ENCODE measurements at places on chromosomes 11 and 22. TPM values are rescaled to one million over a fixed set of nuclear protein-coding genes. Genes with fewer than 3 reads are reported as not detected.

DNA sequence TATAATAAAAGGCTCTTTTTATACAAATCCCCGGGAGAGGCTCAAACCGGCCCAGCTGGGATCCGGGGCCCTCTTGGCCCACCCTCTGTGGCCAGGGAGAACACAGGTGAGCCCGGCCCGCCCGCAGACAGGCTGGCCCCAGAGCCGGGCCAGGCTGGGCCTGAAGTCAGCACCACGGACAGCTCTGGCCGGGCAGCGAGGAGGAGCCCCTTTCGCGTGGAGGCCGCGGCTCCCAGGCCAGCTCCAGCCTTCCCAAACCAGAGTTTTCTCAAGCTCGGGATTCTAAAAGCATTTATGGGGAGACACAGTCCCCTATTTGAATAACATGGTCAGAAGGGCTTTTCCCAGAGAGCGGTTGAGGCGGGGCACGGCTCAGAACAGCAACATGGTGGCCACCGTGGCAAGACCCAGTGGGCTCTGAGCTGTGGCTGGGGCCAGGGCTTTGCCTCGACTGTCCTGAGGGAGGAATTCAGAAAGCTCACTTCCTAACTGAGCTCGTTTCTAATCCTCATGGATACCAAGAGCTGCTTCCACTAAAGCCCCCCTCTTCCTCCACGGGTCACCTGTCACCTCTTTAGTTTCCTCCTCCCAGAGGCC lies 115.4 kb downstream of the BRD1 start:
- no peak for DNase-seq

- no peak for DNase-seq
Observed at GRCh38 chr11:34185926-34186841, 80.8 kb downstream of the NAT10 start.

DNA sequence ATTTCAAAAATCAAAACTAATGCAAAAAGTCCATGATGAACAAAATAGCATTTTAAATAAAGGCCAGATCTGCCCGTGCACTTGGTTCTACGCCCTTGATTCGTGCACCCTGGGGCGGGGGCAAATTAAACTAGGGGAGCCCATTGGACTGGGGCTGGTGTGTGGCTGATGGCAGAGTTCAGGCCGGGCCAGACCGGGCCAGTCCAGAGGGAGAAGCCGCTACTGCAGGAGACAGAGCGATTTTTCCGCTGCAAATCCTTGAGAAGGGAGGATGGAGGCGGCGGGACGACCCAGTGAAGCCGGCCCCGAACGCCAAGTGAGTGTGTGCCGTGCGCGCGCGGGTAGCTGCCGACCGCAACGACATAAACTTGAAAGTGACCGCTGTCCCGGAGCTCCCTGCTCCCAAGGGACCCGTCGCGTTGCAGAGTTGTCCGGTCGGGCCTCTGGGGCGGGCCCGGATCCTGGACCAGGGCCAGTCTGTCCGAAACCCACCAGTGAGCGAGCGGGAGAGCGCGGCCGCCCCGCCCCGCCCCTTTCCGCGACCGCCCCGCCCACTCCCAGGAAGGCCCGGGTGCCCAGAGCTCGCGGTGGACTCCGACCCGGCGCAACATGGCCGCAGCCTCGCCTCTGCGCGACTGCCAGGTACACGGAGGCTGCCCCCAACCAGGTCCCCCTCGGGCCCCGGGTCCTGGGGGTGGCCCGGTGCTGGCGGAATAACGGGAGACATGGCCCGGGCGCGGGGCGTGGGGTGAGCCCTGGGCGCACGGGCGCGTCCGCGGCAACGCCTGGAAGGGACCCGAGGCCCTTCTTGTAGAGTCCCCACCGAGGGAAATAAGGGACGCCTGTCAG lies at the start of gene TTC38:
TTC38 (plus strand) TSS at position 578 of the 849 bp plus-strand sequence; CDS start at position 610, 32 bp downstream.
- peak; percentile 96 for DNase-seq

GRCh38 chr11:135002236-135002635 lies 590.2 kb upstream of the B3GAT1 start:
- DNase-seq: no peak

GRCh38 chr11:130001461-130002351 lies 929 bp downstream of the PRDM10 start:
- peak; percentile 72 for DNase-seq

- DNase-seq: no peak
Observed at GRCh38 chr22:28983788-28984441, 77.7 kb downstream of the C22orf31 start.

GRCh38 chr11:7941608-7942007 lies at the start of gene OR10A3:
Gene OR10A3 (minus strand): TSS chr11:7941708. CDS start chr11:7939520, 2,188 bp downstream.
- DNase-seq: no peak

DNA sequence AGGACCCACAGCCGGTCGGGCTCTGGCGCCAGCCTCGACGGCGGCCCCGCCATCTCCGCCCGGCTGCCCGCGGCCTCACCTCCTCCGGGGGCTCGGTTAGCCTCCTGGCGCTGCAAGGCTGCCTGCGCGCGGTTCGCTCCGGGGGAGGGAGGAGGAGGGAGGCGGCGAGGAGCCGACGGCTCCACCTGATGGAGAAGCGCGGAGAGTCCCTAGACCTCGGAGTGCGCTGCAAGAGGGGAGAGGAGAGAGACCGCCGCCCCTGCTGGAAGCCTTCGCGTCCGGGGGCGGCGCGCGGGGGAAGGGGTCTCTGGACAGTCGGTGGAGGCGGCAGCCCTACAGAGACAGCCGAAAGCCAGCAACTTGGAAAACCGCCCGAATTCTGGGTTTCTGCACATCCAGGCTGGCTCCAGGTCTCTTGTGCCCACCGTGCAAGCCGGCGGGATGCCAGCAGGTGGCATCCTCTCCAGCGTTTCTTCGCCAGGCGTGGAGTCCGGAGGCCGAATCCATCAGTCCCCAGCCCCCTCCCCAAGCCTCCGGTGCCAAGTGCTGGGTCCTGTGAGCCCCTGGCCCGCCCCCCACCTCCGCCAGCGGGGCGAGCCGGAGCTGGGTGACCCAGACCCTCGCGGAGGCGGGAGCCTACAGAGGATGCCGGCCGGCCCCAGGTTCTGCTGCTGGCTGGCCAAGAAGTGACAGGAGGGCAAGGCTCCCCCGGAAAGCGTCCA lies 2.9 kb upstream of the KIRREL3 start:
- no peak for DNase-seq

DNA sequence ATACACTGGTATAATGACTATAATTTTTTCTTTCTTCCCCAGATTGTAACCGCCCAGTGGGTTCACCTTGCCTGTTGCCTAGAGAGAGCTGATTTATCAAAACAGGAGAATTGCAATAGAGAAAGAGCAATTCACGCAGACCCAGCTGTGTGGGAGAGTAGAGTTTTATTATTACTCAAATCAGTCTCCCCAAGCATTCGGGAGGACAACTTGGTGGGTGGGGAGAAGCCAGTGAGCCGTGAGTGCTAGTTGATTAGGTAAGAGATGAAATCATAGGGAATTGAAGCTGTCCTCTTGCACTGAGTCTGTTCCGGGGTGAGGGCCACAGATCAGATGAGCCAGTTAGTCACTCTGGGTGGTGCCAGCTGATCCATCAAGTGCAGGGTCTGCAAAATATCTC lies 73.2 kb downstream of the SLC35F2 start:
- DNase-seq: no peak

- DNase-seq: no peak
Observed at GRCh38 chr11:72081821-72082453, 1.3 kb downstream of the LRRC51 start.

DNA sequence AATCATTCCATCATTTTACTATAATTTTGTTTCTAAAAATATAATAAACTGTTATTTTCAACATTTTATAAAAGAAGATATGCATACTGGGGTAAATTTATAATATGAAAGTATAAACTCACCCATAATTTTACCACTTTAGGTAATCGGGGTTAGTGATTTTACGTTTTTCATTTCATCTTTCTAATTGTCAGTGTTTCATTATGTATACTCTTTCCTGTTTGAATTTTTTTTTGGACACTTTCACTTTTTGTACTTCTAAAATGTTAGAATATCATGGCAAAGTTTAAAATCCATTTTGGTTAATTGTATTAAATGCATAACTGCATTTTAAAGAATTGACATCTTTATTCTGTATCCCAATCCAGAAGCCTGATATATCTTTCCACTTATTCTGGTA lies 115.8 kb downstream of the METTL15 start:
- no peak for DNase-seq

DNA sequence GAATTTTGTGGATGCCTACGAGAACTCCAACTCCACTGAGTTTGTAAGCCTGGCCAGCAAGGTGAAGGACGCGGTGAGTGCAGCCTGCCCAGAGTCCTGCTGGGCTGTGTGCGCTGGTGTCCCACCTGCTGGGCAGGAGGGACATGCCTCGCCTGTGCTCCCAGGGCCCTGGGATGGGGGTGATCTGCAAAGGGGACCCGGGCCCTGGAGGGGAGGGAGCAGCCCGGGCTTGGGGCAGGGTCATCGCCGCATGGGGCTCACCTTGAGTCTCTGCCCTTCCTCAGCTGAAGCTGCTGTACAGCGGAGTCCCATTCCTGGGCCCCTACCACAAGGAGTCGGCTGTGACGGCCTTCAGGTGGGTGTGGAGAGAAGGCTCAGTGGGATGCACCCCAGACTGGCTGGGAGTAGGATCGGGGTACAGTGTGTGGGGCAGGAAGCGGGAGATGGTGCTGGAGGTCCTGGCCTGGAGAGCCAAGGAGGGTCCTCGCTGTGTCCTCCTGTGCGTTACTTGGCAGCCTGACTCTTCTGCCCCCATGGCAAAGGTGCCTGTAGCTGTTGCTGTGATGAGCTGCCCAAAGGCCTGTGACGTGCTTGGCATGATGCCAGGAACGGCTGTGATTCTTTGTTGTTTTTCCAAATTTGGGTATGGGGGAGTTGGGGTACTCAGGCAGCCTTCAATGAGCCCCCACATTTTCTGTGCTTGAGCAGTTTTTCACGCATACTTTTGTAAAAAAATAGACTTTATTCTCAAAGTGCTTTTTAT lies 29.2 kb downstream of the ST14 start:
- DNase-seq: no peak

DNA sequence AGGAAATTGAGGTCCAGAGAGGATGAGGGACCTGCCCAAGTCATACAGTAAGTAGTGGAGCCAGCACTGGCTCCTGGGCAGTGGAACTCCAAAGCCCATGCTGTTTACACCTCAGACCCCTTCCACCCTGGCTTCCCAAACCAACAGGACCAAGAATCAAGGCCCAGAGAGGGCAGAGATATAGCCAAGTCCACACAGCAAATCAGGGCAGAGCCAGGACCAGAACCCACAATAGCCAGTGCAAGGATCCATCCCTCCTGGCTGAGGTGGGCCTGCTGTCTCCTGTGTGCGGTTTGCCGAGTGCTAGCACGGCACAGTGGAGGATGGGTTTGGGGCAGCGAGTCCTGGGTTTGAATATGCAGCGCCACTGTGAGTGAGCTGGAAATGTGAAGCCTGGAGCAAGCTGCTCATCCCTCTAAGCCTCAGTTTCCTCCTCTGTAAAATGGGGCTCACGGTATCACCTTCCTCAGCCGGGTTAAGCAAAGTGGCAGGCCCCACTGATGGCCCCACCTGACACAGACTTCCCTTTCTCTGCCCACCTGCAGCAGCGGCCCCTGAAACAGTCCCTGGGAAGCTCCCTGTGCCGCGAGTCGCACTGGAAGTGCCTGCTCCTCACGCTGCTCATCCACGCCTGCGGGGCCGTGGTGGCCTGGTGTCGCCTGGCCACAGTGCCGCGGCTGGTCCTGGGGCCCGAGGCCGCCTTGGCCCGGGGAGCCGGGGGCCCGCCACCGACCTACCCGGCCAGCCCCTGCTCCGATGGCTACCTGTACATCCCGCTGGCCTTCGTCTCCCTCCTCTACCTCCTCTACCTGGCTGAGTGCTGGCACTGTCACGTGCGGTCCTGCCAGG lies 2.3 kb downstream of the TMEM151A start:
- no peak for DNase-seq

DNA sequence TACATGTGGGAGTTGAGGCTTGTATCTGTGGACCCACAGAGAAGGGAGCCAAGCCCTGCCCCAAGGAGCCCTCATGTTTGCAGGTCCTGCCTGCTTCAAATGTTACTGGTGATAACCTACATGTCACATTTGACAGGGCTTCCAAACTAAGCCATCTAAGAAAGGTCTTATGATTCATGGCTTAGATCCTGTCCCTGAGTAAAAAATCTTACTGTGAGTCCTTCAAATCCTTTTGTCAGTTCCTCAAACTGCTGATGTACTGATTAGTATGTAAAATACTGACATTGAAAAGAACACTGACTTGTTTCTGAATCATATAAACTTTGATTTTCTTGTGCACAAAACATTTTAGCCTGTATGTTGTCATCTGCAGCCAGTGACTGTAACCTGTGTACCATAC lies 1.0 kb upstream of the PANX1 start:
- DNase-seq: no peak

- no peak for DNase-seq
Observed at GRCh38 chr22:28826921-28827320, 26.6 kb upstream of the XBP1 start.

- peak; percentile 56 for DNase-seq
Observed at GRCh38 chr11:46382646-46383403, 1.4 kb downstream of the MDK start.

DNA sequence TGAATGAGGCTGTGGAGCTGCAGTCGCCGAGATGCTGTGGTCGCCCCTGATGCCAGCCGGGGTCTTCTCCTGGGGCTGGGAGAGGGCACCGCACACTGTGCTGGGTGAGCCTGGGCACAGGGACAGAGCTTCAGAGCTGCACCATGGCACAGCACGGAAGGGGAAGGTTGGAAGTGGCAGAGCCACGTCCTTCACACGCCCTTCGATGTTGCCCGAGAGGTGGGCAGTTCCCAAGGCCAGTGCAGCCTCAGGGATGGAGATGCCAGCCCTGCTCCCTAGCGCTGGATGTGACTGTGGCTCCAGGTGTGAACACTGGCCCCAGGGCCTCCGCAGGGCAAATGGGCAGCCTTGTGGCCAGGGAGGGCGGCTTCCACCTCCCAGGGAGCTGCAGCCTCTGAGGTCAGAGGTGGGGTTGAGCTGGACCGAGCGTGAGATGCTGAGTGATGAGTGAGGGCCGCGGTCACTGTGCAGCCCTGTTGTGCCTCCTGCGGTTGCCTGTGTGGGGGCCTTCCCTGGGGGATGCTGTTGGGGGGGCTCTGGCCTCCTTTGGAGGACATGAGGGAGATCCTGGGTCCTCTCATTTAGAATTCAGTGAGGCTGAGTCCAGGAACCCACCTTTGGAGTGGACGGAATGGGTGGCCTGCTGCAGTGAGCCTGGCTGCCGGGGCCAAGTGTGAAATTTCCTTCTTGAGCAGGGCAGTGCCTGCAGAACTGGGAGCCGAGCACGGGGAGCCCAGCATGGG lies 1090.0 kb downstream of the BRD1 start:
- DNase-seq: peak; percentile 48

DNA sequence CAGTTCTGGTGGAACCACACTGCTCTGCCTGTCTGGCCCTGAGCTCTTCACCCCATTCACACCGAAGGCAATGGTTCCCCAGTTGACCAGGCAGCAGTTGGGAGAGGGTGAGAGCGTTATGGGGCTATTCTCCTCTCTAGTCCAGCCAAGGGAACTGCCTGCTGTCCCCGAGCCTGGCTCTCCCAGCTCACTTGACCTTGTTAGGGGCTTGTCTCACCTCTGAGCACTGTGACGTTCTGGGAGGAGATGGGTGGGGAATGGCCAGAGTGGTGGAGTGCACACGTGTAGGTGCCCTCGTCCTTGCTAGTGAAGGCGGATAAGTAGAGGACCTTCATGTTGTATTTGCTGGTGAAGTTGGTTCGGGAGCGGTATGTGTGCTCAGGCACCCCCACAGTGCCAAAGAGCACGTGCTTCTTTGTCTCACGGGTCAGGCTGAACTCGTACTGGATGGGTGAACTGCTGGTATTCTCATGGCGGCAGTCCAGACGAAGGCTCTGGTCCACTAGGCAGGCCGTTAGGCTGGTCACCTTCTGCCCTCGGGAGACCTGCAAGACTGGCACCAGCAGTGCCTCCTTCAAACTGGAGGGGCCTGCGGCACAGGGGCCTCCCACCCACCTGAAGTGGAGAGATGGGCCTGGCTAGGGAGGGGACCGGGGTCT lies 3.0 kb downstream of the THY1 start:
- DNase-seq: no peak

The GGT1 gene
- 5.4 TPM for total RNA-seq

The SCGB1D4 gene
- total RNA-seq: not detected

The C22orf42 gene
- total RNA-seq: not detected

The SNRPD3 gene
- 156 TPM for total RNA-seq

The TPBGL gene
- 0.68 TPM for total RNA-seq
